Activated CD4-positive, alpha-beta T cell treated with anti-CD3 and anti-CD28 coated beads, Interleukin-2, amount 10 ng/mL, durations not matched to agents 7 days and 5 days (primary cell): ENCODE measurements at places on chromosomes 6 and 20.
A peak's percentile ranks its signal among the peaks of the same experiment; 100 is the strongest.

GRCh38 chr6:11092668-11093375 is 812 bp upstream of the SMIM13 start:
- peak; percentile 65 for DNase-seq

DNA sequence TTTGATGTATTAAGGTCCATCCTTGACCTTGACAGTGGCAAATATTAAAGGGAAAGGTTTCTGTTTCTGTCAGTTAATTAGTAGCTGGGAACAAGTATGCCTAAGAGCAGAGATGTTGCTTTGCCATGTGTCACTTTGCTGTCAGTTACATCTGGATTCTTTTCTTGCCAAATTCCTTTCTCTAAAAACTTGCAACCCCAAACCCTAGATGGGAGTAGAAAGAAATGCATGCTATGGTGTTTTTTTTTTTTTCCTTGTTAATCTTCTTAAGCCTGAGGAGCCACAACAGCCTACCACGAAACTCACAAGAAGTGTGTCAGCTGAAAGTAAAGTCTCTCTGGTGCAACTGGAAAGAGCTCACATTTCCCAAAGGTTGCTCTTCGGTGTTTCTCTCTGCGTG is 18.0 kb upstream of the CLDN20 start:
- DNase-seq: no peak

DNA sequence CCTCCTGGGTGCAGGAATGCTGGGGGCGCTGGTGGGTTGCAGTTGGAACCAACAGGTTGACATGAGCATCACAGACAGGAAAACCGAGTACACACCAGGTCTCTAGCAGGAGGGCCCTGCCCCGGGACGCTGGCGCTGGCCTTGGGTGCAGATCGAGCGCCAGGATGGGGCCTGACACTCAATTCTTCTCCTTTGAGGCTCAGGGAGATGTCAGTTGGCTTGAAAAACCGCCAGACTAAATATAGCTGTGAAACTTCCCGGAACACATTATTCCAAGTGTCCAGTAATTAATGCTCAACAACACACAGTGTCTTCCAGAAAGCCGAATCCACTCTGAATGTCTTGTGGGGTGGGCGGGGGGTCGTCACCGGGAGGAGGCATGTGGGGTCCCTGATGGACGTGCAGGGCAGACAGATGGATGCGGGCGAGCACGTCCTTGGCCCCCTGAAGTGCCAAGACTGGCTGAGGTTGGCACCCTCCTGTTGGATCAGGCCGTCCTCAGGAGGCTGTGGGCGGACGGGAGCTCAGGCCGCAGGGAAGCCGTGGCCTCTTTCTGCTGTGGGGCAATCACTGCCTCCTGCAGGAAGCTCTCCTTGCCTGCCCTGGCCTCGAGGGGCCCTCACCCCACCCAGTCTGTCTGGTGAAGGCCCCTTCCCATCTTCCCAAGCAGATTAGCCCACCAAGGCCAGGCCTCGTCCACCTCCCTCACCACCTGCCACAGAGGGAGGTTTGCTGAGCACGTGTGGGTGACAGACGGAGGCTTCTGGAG is 19.4 kb upstream of the GATA5 start:
- no peak for DNase-seq

GRCh38 chr6:53441035-53441493 is 92.3 kb upstream of the ELOVL5 start:
- DNase-seq: no peak

DNA sequence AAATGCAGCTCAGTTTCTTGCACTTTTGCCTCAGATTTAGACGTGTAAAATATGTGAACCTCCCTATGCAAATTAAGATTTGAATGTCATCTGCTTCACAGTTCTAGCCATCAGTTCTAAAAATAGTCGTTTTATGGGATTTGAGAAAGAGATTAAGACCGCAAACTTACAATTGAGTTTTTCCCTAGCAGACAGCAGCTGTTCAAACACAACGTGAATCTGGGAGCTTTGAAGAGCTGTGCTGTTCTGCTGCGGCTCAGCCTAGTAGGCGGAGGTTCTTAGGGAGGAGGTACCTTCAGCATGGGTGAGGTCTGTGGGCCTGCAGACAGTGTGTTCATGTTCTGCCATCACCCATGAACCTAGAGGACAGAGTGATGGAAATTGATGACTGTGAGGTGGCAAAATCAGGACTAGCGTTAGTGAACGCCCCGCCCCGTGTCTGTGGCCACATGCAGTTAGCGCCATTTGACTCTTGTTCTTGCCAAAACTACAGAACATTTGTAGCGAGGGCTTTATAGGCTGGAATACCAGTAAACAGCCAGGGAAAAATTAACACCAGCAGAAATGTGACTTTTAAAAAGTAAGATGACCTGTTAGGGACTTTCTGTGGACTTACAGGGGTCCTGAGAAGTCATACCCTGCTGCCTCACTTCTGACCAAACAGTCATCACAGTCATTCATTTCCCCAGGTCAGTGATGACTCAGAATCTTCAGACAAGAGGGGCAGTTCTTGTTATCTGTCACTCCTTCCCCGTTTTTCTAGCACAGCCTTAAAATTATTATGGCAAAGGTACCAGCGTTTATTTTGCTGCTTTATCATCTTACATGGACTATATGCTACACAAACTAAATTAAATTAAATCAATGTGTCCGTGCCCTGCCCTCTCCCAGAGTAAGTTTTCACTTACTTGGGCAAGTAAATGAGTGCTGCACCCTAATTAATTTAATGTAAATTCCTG is 84.3 kb upstream of the TMEM181 start:
- DNase-seq: no peak

- no peak for DNase-seq
Observed at GRCh38 chr6:142009647-142010046, 123.1 kb upstream of the GJE1 start.
